COLO829 (cell line): ENCODE measurements at places on chromosomes 3 and 15.

DNA sequence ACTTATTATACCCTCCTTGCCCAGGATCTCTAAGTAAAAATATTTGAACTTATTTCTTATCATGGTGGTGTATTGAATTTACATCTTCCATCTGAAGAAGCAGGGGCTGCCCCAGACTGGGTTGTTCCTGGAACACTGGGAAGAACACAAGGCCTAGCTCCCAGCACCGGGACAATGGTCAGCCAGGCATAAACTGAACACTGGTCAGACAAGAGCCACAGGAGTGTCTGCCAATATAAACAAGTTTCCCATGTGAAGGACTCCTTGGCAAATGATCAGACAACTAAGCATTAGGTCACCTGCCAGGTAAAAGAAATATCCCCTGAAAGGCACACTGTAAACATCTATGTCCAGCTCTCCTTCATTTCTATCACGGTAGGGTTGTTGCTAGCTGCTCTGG, 172.4 kb downstream of the ATP8B4 start:
- no peak for DNase-seq

- no peak for DNase-seq
Observed at GRCh38 chr3:5717254-5717653, 529.7 kb downstream of the EDEM1 start.

GRCh38 chr3:21013566-21013965, 737.4 kb downstream of the ZNF385D start:
- DNase-seq: no peak

DNA sequence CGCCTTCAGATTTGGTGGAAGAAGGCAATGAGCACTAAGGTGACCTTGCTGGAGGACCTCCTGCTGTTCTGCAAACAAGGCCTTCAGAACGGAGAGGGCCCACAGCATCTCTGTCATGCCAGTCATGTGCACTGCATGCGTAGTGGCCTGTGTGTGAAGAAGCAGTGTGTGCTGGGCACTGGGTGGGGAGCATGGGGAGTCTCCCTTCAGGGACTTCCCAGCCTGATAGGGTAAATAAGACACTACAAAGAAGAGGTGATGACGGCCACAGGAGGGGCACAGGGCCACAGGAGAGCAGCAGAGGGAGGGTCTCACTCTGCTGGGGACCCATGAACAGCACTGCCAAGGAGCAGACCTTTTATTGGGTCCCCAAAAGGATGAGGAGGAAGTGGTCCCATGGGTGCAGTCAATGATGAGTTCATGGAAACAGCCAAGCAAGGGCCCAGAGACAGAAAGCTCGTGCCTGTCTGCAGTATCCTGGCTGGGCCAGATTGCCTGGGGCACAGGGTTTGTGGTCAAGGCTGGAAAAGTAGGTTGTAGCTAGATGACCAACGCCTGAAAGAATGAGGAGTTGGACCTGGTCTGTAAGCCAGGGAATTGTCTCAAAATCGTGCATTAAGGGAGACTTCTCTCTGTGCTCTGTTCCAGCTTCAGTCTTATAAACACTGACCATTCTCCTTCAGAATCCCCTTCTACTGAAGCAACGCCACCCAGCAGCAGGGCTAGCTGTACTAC, 67.8 kb upstream of the SEC61A1 start:
- DNase-seq: no peak
